Activated effector memory CD4-positive, alpha-beta T cell treated with anti-CD3 and anti-CD28 coated beads, Interleukin-2, amount 50 U/mL, for 16 hours (primary cell): ENCODE measurements at places on chromosomes 1 and 21.

- DNase-seq, result no peak
Measured at GRCh38 chr1:48851638-48852037, 74.9 kb upstream of the BEND5 start.

- no peak for DNase-seq
Measured at GRCh38 chr1:107920561-107920960, 44.4 kb downstream of the VAV3 start.

- DNase-seq, result no peak
Measured at GRCh38 chr1:90781534-90781933, 64.4 kb upstream of the BARHL2 start.

- DNase-seq, result no peak
Measured at GRCh38 chr1:219324171-219324570, 150.5 kb downstream of the LYPLAL1 start.

DNA sequence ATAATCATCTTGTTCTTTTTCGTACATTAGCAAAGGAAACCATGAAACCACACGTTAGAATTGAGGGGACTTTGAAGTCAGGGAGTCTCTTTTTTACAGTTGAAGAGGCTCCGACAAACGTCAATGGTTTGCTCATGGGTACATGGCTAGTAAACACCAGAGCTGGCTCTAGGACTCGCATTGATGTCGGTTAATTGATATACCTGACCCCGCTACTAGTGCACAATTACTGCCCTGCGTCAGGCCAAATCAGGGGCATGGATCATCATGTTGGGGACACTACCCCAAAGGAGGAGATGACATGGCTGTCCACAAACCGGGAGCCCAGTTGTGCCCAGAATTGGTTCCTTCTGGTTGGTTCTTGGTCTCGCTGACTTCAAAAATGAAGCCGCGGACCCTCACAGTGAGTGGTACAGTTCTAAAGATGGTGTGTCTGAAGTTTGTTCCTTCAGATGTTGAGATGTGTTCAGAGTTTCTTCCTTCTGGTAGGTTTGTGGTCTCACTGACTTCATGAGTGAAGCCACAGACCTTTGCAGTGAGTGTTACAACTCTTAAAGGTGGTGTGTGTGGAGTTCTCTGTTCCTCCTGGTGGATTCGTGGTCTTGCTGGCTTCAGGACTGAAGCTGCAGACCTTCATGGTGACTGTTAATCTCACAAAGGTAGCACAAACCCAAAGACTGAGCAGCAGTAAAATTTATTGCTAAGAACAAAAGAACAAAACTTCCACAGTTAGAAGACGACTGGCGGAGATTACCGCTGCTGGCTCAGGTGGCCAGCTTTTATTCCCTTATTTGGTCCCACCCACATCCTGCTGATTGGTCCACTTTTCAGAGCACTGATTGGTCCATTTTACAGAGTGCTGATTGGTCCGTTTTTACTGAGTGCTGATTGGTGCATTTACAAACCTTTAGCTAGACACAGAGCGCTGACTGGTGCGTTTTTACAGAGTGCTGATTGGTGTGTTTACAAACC is 126.9 kb upstream of the ERRFI1 start:
- peak; percentile 74 for DNase-seq

DNA sequence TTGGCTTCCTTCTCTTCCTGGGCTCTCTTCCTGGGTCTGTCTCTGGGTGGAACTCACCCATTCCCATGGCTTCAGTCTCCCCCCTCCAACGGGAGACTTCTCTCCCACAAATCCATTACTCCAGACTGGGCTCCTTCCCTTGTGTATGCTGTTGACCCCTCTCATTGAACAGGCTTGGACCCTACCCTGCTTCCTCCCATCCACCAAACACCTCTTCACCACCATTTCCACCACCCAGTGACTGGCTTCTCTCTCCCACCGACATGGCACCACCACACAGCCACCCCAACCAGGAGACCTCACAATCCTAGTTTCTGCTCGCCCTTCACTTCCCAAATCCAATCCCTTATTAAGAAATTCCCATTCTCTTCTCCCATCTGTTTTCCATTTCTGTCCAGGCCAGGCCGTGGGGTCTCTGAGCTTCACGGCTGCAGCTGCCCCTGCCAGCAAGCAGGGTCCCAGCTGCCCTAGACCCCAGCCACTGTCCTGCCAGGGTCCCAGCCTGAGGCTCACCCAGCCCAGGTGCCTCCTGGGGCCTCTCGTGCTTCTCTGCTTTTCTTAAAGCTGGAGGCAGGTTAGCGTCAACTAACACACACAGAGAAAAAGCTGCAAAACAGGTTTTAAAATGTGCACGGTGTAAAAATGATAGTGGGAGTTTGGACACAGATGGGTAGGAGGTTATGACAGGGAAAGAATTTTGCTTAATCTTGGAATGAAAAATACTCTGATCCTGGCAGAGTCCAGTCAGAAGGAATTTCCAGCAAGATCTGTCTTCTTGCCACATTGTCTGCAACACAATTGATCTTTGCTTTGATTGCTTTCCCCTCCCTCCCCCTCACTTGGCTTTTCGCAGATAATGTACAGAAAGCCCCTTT is 383.8 kb upstream of the VAMP3 start:
- peak; percentile 39 for DNase-seq

GRCh38 chr1:193846876-193847604 is 660.6 kb upstream of the B3GALT2 start:
- no peak for DNase-seq

GRCh38 chr1:56376188-56376984 is 203.0 kb downstream of the PLPP3 start:
- DNase-seq, result no peak

DNA sequence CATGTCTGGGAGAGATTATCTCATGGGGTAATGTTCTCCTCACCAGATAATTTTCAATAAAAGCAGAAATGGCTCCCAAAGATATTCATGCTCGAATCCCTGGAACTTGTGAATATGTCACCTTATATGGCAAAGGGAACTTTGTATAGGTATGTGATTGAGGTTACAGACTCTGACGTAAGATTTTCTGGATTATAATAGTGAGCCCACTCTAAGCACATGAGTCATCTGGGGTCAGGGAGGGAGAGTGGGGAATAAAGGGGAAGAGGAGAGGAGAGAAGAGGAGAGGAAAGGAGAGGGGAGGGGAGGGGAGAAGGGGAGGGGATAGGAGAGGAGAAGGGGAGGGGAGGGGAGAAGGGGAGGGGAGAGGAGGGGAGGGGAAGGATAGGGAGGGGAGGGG is 1193.9 kb downstream of the PLA2G4A start:
- DNase-seq, result no peak

GRCh38 chr1:214493126-214493796 is 58.1 kb downstream of the PTPN14 start:
- DNase-seq, result no peak

GRCh38 chr1:164780863-164781262 is 221.9 kb downstream of the PBX1 start:
- DNase-seq, result no peak

DNA sequence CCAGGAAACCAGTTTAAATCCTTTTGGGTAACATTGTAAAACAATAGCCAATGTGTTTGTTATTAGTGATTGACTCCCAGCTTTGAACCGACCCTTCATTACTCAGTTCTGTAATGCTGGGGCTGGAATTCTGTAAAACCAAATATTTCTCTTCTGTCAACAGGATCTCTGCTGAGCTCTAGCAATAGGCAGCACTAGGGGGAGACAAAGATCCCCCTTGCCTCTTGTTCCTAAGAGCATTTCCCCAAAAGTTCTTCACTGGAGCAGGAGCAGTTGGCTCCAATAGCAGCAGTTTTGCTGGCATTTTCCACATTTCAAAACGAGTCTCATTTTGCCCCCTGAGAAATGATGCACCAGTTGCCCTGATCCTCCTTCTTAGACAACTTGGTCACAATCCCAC is 1671.1 kb downstream of the MRPL39 start:
- DNase-seq, result no peak

- DNase-seq, result no peak
Measured at GRCh38 chr1:53458634-53459033, 565 bp upstream of the DMRTB1 start.

DNA sequence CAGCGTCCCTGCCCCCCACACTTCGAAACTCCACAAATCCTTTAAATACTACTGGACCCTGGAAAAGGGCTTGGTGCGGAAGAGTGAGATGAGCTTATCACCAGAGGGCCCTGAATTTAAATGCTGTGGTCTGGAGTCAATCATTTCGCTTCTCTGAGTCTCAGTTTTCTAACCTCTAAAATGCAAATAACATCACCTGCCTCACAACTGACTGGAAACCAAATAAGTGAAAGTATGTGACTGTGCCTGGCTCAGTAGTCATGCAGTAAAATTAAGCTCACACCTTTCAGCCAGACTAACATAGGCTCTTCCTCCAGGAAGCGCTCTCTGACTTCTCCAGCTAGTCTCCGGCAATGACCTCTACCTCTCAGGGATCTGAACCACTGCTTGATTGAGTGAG is 4.2 kb downstream of the GJA4 start:
- DNase-seq, result no peak
